Progenitor cell of endocrine pancreas (in vitro differentiated cells): ENCODE measurements at places on chromosomes 11 and 22.

DNA sequence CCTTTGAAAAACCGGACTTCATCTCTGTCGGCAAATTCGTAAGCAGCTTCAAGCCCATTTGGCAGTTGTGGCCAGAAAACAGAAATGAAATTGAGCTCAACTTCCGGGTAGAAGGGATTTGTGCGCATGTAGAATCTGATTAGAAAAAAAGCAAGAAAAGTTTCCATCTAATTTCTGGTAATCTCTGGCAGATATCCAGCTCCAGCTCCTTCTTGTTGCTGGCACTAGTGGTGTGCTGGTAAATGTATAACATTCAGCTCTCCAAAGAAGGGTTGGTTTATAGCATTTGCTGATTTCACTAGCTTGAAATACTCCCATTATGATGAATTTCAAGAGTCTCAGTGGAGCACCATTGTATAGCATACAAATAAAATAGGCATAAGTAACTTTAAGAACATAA is 5.4 kb downstream of the MMP1 start:
- DNase-seq, result no peak

DNA sequence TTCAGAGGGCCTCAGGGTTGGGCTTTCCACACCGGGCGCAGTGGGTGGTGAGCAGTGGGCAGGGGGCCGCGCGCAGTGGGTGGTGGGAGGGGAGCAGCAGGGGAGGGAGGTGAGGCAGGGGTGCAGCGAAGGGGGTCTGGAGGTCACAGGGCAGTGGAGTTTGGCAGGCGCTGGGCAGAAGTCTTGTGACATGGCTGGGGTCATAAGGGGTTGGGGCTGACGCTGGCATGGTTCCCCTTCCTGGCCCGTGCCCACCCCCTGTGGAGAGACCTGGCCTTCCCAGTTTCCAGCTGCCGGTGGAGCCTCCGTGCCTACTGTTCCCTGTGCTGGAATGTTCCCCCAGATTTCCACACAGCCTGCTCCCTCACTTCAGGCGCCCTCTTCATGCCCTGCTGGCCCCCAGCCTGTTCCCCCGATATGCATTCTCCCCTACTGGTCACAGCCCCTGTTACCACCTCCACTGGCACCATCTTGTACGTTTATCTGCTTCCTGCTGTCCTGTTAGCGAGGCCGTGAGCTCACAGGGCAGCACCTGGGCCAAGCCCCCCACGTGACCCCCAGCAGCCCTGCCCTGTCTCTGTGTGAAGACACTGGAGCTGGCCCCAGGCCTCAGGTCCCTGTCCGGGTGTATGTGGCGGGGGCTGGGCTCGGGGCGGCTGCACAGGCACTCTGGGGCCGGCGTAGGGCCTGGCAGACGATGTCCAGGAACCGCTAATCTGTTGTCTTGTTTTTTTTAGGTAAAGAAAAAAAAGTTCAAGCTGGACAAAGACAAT is 111.6 kb downstream of the KCNQ1OT1 start:
- peak; percentile 8 for DNase-seq

GRCh38 chr11:44645827-44646226 is 80.4 kb downstream of the CD82 start:
- no peak for DNase-seq

DNA sequence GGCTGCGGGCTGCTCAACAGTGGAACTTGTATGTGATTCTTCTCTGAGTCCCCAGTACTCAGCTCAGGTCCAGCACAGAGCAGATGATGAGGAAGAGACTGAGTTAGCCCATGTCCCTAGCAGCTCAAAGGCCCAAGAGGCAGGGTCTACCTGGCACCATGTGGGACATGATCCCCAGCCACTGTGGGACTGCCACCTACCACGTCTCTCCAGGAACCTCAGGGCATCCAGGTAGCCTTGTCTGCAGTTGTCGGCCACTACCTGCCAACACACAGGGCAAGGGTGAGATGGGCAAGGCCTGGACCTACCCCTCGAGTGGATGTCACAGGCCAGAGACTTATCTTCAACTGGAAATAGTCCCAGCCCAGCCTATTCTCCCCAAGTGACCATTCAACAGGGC is 4.4 kb downstream of the PNPLA5 start:
- DNase-seq, result no peak

GRCh38 chr11:11373934-11374333 is 20.9 kb upstream of the CSNK2A3 start:
- DNase-seq, result no peak

DNA sequence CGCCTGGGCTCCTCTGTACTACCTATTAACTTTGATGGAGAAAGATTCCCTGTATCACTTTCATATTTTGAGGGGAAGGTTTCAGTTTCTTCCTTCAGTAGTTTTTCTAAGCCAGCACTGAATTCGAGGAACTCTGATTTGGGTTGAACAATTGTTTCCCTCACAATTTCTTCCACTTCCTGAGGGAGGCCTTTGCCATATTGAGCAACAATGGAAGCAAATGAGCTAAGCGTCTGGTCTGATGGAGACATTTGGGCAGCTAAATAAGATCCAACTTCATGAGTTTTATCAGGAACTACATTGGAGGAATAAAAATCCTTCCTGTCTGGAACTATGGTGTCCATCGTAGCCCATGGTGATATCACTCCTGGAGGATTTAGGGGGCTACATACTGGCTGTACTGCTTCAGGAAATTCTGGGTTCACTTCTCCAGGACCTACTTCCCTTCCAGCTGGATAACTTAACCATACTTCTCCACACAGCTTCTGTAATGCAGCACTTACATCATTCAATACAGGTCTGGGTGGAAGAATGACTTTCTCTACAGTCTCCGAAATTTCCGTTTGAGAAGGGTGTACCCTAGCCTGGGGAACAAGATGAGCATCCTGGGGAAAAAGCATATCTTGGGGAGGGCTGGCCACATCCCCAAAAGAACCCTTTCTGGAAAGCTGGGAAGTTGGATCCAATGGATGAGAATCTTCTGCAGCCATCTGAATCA is 38.9 kb upstream of the CCDC89 start:
- DNase-seq, result no peak

DNA sequence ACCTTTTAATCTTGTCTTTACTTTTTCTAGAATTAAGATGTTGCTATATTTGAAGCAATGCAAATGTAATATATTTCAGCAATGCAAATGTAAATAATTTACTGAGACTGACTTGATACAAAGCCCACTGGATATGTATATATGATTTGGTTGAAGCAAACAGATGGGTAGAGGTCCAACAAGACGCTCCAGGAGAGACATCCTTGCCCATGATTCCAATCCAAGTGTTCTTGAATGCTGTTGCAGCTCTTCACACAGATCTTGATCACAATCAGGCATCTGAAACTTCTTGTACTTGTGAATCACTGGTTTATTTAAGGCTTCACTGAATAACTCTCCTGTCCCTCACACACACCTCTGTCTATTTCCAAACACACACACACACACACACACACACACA is 507.0 kb downstream of the LRRC4C start:
- no peak for DNase-seq

GRCh38 chr11:119726585-119727522 is 2.1 kb downstream of the NECTIN1 start:
- DNase-seq, result no peak

GRCh38 chr22:40634119-40634903 is 2.2 kb downstream of the MRTFA start:
- DNase-seq, result no peak

- no peak for DNase-seq
Observed at GRCh38 chr11:33248416-33248971, 8.7 kb upstream of the HIPK3 start.

DNA sequence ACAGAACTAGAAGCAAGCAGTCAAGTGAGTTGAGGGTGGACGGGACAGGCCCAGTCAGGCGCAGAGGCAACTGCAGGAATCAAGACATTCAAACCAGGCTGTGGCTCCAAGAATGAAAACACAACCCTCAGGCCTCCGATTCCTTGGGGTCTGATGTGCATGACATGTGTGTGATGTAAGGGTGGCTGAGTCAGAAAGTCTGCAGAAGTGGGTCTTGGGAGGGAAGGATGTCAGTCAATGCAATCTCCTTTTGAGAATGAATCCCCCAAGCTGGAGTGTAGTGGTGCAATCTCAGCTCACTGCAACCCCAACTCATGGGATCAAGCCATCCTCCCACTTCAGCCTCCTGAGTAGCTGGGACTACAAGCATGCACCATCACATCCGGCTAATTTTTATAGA is 15.9 kb upstream of the PDE2A start:
- DNase-seq, result no peak

DNA sequence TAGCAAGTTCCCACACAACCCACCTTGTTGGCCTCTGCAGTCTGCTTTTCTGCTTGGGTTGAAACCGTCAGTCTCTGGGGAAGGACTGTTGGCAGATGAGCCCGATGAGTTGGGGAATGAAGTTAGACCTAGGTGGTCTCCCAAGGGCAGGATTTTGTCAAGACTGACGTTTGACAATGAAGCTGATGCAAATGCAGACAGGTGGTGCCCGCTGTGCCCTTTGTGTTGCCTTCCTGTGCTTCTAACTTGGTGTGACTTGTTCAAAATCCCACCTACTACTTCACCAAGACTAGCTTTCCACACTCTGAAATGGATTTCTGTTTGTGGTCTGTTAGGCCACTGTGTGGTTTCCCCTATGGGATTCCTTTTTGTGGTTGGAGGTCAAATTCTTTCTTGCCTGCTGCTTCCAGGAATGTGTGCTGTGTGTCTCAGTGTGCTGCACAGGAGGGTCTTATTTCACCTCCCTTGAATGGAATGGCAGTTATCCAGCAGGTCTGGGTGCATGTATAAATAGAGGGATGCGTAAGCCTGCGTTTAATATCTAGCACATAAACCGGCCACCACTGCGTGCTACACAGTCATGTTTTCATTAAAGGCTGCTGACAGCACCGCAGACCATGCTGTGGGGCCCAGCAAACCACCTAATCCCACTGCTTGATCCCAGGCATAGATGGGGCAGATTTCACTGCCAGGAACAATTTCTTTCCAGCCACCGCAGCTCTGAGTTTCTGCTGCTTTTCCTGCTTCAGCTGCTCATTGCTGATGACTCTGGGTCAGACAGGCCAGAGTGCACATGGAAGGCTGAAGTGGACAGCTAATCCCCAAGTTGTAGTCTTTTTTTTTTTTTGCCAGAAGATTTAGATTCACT is 44.8 kb downstream of the ADAMTS8 start:
- no peak for DNase-seq

DNA sequence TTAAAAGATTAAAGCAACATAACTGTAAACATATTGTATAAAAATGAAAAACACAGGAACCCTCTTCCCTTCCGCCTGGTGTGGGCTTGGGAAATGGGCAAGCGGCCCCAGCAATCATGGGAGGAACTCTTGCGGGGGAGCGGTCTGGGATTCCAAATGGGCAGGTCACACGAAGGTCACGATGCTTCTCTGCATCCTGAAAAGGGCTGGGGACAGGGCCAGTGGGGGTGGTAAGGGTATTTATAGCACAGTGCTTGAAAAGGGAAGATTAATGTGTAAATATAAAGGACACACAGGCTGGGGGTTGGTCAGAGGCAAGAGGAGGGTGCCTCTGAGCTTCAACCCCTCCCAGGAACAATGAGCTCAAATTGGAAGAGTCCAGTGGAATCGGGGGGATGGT is 46.9 kb upstream of the OR4B1 start:
- no peak for DNase-seq

DNA sequence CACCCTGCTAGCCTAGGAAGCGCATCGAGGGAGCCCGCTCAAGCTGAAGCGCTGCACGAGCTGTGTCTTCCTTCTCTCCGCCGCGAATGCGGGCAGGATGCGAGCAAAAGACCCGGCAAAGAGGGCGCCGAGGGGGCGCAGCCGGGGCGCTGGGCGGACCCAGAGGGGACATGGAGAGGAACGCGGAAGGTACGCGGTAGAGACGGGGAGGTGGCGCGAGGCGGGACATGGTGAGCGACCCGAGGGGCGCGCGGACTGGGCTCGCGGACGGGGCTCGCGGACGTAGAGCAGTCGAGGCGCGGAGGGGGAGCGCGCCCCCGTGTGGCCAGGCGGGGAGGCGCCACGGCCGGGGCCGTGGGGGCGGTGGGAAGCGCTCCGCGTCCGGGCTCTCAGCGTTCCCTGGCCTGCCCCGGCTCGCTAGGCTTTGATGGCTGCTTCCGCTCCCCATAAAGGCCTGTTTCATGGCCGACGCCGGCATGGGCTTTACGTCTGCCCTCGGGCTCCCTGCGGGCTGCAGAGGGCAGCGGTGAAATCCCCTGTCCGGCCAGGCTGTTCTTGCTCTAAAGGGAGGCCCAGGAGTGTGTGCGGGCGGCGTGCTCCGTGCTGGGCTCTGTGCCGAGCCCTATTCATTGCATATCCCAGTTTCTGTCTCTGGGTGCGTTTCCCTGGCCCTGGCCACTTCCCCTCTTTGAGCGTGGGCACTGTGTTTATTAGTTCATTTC is 31.2 kb upstream of the TRIM29 start:
- DNase-seq, result peak; percentile 69

DNA sequence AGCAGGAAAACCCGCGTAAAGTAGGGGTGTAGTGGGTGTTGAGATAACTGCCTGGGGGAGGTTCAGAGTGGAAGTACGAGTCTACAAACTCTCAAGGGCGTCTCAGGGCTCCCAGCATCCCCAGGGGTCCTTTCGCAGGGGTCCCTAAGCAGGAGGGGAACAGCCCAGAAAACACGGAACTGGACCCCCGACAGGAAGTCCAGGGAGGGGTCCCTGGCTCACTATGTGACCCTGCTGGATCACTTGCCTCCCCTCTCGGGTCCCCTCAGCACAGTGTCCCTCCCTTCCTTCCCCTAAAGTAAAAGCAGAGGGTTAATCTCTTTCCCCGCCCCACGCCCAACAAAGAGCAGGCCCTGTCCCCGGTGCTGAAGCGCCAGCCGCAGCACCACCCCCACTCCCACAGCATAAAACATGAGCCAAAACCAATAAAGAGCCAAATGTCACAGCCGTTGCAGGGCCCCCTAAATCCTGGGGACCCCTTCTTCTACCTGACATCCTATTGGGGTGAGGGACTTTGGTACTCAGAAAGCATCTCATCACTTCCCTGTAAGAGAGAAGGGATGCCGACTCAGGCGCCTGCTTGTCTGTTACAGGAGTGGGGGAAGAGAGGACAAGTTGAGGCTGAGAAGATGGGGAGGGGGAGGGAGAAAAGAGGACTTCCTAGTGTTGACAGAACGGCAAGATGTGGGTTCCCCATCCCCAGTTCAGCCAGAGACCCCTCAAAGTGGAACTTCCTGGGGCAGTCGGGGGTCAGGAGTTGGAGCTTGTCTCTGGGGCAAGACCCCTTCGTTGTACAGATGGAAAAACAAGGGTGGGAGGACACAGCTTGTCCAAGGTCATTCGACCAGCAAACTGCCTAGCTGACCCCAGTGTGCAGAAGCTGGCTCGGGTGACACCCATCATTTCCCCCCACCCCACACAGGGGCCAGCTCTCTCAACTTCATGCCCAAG is 1.4 kb upstream of the NEFH start:
- DNase-seq, result no peak

DNA sequence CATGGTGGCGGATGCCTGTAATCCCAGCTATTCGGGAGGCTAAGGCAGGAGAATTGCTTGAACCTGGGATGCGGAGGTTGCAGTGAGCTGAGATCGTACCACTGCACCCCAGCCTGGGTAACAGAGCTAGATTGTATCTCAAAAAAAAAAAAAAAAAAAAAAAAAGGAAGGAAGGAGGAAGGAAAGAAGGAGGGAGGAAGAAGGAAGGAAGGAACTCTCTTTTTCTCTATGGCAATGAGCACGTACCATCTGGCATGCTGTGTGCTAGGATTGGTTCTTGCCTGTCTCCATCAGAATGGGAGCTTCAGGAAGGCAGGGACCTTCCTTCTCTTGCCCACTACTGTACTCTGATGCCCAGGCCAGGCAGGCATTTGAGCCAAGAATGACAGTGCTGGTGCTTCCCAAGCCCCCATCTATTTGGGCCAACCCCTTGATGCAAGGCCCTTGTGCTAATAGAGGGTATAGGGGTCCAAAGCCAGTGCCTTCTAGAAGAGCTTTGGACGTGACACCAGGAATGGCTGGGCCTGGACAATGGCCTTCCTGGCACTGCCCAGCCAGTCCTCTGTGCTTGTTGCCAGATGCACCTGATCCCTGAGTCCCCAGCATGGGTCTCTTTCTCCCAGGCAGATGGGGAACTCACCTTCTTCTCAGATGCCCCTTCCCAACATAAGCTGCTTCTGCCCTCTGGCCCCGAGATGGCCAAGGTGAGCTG is 10.6 kb upstream of the DGCR8 start:
- DNase-seq, result no peak
